ENCODE measurements at places on chromosomes 7 and 10.
A peak's percentile ranks its signal among the peaks of the same experiment; 100 is the strongest.

GRCh38 chr10:65194126-65194525 is 1672.9 kb downstream of the REEP3 start:
- no peak for DNase-seq

DNA sequence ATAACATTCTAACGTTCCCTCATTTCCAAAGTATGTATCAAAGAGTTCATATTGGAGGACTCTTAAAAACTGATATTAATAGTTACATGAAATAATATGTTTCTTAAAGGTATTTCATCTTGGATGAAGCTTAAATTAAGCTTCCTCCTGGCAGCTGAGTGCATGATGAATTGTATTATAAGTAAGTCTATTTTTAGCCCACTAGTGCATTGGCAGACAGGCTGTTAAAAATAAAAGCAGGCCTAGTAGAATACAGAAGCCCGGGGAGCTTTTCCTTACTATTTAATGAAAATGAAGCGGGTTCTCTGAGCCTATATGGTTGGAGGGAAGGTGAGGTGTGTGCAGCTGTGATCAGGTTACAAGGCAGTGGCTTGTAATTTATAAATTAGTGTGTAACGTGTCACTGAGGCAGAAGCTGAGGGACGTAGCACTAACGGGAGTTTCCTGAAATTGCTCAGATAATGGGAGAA is 130.7 kb upstream of the KMT2E start:
- DNase-seq, result no peak

DNA sequence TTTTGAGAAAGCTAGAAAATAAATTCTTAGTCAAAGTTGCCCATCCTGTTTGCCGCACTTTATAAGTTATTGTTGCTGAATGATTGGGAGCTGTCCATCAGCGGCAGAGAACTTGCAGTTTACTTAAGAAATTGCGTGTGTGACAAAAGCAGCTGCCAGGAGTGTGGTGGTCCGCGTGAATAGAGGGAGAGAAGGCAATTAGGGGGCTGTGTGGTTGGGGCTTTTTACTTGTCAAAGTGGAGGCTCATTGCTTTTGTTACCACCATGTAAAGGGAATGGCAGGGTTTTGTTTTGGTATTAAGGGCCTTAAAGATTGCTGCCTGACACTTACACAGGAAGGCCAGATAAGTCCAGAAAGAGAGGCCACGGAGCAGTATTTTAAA is 177.8 kb downstream of the TCF7L2 start:
- no peak for DNase-seq

GRCh38 chr7:11175887-11176286 is 202.2 kb downstream of the PHF14 start:
- DNase-seq, result no peak

DNA sequence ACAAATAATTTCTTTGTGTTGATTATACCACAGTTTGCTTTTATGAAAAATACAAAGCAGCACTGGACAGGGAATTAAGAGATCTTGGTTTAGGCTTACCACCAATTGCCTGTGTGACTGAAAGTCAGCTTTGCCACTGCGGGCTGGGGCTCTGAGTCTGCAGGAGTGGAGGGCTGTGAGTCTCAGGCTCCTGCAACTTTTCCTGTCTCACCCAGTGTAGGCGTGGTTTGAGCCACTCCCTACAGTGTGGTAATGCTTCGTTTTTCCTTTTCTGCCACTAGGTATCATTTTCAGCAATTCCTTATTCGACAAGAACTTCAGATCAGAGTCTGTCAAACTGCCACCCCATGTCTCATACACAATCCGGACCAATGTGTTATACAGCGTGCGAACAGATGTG is 180.6 kb downstream of the ABCA13 start:
- no peak for DNase-seq

DNA sequence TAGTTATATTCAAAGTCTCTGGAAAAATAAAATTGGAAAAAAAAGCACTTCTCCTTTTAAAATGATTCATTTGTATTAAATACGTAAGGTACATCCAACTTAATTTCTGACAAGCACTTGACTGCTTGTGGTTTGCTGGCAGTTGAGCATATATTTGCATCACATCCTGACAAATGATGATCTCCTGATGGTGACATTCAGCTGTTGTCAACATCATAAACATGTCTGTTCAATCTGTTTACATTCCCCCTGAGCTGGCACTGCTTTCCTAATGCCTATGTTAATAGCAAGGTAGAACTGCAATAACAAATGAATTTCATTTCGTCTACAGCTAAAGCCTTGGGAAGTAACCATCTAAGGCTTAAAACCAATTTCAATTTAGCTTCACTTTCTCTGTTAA is 24.4 kb downstream of the TSPAN12 start:
- DNase-seq, result no peak

DNA sequence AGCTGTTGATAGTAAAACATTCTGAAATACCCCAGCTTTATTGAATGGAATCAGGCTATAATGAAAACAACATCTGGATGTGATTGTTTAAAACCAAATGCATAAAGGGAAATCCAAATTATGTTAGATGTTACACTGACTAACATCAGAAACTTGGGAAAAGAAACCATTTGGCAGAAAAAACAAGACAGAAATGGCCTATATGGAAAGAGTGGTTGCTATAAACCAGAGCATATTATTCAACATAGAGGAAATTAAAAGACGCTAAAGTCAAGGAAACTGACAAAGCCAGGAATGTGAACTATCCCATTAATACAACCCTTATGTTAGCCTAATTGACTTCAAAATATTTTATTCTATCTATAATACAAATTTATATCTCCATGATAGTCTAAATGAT is 53.0 kb upstream of the CABCOCO1 start:
- no peak for DNase-seq

DNA sequence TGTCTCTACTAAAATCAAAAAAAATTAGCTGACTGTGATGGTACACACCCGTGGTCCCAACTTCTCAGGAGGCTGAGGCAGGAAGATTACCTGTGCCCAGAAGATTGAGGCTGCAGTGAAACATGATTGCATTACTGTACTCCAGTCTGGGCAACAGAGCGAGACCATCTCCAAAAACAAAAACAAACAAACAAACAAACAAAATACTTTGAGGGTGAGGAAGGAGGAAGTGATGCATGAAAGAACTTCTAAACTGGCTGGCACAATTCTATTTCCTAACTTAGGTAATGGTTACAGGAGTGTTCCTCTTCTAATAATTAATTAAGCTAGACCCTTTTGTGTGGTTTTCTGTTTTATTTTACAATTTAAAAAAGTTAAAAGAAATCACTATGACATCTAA is 15.5 kb downstream of the WAPL start:
- no peak for DNase-seq

DNA sequence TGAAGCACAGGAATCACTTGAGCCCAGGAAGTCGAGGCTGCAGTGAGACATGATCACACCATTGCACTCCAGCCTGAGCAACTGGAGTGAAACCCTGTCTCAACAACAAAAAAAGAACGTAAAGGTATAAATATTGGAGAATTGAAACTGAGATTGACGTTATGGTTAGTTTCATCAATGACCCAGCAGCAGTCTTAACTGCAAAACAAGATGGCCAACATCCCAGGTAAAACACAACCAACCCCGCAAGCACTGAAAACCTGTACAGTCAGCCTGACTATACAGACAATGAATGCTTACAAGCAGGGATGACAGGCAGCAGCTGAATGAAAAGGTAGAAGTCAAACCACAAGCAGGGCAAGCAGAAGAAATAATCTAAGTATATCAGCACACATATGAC is 34.7 kb downstream of the WAPL start:
- no peak for DNase-seq

DNA sequence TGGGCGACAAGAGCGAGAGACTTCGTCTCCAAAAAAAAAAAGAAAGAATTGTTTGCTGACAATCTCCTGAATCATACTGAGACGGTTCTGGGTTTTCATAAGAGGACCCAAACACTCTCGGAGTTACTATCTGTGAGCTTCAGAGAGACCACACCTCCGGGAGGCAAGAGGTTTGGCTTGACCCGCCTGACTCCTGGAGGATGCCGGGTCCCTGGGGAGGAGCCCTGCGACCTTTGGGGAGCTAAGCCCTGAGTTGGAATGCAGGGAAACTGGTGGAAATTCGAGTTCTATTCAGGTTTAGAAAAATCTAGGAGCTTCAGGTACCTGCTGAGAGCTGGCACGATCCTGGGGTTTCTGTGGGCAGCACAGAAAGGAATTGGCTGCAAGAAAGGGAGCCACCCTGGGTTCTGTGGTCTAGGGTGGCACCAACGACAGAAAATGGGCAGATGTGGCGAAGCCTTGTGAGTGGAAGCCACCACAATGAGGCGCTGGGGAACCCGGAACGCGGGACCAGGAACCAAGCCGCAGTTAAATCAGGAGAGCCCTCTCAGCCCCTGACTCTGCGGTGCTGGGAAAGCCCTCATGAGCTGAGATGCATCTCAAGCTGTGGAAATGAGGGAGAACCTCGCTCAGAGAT is 21.9 kb upstream of the GATAD1 start:
- no peak for DNase-seq

- DNase-seq, result no peak
These were observed 302.8 kb downstream of the ADRA2A start for GRCh38 chr10:111379534-111380187.

DNA sequence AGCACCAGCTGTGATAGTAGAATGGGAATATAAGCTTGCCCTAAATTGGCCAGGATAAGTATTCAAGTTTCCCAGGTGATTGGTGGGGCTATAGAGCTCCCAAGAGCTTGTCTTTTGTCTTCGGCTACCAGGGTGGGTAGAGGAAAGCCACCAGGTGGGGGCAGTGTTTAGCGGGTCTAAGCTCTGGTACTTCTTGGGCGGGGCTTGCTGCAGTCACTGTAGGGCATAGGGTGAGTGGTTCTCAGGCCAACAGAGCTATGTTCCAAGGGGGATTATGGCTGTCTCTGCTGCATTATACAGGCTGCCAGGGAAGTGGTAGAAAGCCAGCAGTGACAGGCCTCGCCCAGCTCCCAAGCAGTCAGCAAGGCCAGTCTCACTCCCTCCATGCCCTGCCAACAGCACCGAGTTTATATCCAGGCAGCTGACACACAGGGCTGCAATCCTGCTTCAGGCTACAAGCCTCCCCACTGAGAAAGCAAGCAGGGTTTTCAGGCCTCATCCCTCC is 110.7 kb downstream of the ZNF467 start:
- peak; percentile 86 for DNase-seq

DNA sequence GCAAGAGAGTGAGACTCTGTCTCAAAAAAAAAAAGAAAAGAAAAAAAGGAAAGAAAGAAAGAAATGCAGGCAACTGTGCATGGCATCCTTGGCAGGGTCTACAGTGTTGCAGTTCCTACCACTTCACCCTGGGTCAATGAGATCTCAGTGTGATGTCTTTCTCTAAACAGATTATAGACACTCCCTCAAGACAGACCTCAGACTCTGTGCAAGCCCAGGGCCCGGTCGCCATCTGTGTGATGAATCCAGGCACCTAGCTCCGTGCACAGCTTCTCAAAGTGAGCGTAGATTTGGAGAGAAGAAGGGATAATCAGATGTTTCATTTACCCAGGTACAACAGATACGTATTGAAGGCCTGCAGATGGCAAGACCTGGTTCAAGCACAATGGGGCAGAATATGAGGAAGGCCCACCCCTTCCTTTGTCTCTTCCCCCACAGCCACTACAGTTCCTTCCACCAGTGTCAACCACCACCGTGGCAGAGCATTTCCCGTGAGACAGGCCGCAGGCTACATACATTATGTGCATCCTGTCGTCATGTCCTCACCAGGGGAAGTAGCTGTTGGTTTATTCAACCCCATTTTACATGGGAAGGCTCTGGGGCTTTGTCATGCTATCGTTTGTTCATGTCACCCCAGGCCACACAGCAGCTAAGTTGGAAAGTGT is 471.7 kb upstream of the GALNT17 start:
- DNase-seq, result no peak

DNA sequence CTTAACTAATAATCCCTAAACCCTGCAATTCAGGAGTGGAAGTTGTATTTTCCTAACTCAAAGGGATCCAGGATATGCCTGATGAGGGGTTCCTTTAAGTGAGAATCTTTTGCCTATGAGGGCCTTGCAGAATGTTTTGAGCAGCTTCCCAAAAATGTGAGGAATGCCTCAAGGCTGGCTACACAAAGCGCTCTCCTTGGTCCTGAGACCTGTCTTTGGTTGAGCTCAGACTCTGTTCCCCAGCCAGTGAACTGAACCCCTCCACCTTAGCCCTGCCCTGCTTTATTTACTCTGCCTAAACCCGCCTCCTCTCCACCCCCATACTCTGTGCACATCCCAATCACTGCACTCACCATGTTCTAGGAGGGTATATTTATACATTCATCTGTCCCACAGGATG is 108.6 kb downstream of the NRCAM start:
- DNase-seq, result peak; percentile 13

DNA sequence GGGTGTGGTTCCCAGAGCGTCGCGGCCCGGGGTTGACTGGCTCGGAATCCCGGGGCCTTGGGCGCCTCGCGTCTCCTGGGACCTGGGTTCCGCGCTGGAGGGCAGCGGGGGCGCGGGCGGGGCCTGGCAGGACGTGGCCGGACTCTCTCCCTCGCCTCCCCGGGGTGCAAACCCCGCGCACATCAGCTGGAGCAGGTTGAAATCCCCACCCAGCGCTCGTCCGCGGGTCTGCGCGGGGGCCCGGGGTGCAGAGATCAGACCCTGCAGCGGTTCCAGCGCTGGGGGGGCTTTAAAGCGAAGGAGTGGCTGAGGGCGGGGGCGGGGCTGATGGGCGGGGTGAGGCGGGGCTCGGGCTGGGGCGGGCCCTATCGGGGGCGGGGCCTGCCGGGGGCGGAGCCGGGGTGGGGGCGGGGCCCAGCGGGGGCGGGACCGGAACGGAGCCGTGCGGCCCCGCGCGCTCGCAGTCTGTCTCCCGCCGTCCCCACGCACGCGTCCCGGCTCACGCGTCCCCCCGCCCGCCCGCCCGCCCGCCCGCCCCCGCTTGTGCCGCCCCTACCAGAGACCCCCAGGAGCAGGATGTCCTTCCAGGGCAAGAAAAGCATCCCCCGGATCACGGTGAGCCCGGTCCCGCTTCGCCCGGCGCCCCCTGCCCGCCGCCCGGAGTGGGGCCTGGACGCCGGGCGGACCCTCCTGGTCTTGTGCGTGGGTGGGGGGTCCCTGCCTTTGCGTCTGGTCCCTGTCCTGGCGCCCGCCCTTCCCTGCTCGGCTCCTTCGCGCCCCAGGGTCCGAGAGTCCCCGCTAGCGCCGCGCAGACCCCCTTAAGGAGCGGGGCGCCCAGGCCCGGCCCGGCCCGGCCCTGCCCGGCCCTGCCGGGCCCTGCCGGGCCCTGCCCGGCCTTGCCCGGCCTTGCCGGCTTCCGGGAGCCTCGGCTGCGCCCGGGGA is at the start of gene DPYSL4:
TSS of gene DPYSL4 (plus strand) at position 461 of the 942 bp plus-strand sequence. CDS start at position 577, 116 bp downstream.
- DNase-seq, result peak; percentile 97

DNA sequence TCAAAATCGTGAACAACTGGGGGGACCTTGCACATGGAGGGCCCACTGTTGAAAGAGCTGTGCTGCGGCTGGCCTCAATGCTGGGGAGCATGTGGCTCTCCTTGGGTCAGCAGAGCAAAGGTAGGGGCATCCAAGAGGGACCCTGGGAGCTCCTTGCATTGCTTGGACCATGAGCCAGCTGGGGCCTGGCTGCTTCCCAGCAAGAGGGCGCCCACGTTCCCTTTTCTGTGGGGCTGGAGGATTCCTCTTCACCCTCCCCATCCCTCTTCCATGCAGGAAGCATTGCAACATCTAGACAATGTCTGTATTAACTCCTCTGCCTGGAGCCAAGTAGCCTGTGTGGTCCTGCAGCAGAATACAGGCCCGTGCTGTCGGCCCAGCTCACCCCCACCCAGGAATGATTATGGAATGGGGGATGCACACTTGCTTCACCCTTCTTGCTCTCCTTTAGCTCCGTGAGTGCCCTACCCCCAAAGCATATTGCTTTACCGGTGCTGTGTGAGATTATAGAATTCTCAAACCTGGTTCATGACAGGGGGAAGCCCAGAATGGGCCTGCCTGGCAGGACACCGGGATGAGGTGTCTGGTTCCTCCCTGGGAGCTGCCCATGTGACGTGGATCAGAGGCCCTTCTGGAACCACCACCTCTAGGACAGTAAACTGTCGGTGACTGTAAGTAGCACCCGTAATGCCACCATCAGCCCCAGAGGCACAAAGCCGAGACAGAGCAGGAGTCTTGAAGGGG is 61.9 kb downstream of the SYPL1 start:
- no peak for DNase-seq
